ENCODE measurements at places on chromosomes 5 and 9.

DNA sequence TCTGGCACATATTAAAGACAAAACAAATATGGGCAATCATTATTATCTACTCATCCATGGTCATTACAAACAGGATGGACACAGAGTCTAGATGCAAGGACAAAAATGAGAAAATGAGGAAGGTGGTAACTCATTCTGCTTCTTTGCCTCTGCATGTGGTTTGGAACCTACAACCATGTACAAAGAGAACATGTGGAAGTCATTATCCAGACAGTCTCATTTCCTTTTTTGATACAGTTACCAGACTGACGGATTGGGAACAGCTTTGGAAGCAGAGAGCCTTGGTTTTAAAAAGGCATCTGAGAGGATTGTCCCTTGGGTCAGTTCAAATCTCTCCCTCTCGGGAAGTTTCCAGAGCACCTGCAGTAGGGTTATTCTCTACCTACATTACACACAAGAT lies 433.4 kb upstream of the TNC start:
- DNase-seq: no peak

DNA sequence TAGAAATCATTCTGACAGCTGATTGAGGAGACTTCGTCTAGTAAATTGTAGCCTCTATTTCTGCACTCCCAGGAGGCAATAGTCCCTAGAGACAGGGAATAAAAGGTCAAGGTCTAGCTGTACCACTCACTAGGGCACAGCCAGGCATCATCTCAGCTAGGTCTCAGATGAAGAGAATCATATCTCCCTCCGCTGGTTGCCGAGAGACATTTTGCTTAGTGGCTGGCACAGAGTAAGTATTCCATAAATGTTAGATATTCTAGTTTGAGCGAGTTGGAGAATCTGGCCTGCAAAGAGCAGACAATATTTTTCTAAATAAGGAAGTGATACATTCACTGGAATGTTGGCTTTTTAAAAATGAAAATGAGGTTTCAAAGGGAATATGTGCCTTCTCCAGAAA lies 180.4 kb upstream of the ACTBL2 start:
- no peak for DNase-seq

DNA sequence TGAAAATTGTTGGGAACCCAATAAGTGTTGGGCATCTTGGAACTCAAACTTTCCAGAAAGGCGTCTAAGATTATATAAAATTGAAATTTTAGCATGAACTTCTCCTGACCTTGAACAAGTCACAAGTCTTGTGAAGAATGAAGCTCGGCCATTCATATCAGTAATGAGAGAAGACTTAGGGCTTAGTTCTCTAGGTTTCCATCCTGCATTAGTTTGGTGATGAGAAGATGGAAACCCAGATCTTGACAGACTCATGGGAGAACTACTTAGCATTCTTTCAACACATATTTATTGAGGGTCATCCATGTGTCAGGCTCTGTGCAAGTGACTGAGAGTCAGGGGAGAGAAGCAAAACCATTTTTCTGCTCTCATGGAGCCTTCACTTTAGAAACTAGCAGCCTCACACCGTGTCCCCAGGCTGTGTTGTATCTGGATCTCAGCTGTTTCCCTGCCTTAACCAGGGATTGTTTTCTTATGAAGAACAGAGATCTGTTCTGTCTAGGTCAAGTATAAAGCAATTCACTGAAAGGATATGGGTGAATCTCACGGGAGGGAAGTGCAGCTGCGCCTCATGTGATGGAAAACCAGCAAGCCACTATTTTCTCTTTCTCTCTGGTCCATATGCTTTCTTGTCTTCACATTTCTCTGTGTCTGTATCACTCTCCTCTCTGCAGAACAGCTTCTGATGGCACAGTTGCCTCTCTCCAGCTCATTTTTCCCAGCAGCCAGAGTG lies 3.4 kb downstream of the GARNL3 start:
- DNase-seq: no peak

- no peak for DNase-seq
Measured at GRCh38 chr5:71537687-71538086, 49.5 kb upstream of the MCCC2 start.

DNA sequence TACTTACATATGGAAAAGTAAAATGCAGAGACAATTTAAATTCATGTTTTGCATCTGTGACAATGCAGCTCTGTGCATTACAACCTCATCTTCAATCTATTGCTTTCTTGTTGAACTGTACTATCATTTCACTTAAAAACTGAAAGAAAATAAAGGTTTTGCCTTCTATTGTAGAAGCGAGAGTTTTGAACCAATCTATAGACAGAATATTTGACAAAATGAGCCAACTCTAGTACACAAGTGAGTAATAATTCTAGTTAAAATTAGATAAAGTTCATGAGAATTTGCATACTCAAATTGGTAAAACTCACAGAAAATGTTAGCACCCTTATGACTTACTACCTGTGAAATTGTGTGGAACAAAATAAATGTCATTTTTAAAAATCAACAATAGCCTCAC lies 123.7 kb downstream of the EDIL3 start:
- DNase-seq: no peak

DNA sequence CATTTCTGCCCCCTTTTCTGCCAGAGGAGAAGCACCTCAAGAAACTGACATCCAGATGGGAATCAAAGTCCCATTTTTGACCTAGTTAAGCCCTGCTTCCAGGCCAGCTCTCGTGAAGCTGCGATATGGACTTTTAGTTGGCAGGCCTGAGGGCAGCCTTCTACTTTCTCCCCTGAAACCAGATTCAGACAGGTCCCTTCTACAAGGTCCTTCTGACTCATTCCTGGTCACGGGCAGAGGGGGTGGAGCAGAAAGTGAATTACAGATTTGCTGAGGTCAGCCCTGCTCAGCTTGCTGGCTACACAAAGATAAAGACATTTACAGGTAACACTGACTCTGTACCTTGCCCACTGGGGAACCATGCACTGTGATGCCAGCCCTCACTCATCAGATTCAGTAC lies 52.8 kb upstream of the TUT7 start:
- DNase-seq: no peak
